ENCODE measurements at places on chromosomes 7 and 10.
A peak's percentile ranks its signal among the peaks of the same experiment; 100 is the strongest.

- DNase-seq, result no peak
Observed at GRCh38 chr10:79238158-79238520, 109.1 kb upstream of the PPIF start.

DNA sequence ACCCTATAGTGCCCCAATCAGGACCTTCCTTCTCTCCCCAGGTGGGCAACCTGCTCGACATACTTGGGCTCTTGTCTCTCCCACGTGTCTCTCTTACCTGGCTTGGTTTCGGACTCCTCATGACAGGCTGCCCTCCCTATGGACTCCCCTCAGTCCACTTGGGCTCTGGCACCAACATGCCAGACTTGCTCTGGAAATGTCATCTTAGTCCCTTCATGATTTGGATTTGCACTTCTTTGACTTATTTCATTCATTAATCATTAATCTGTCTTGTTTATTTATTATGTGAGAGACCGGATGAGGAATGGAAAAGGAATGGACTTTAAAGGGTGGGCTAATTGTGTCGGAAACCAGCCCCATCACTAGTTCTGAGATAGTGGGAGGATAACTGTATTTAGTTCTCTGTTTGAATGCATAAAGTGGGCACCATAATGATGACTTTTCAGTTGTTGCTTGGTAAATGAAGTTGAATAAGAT lies 108.0 kb downstream of the SND1 start:
- DNase-seq, result no peak

GRCh38 chr10:25678666-25679065 lies 255.4 kb upstream of the MYO3A start:
- DNase-seq, result no peak

DNA sequence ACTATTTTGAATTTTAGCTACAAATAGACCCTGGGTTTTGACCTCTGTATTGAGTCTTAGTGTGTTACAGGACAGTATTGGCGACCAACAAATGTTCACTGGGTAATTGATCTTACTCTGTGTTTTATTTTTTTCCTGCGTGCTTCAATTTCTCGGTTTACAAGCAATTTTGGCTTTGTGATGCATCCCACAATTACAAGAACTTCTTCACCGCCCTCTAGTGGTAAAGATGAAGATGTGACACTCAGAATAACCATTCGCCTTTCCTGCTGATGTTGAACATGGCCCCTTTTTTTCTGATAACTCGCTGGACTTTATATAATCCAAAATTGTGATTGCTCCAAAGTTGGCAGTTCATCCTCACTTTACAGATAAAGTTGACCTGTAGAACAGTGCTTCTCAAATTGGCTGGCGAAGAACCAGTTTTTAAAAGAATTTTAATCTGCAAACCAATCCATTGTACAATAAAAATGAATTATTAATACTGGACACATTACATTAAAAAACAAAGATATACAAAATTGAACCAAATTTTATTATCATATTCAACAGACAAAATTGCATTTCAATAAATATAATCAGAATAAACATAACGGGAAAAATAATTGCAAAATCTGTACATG lies 20.2 kb upstream of the SMC3 start:
- peak; percentile 81 for DNase-seq

DNA sequence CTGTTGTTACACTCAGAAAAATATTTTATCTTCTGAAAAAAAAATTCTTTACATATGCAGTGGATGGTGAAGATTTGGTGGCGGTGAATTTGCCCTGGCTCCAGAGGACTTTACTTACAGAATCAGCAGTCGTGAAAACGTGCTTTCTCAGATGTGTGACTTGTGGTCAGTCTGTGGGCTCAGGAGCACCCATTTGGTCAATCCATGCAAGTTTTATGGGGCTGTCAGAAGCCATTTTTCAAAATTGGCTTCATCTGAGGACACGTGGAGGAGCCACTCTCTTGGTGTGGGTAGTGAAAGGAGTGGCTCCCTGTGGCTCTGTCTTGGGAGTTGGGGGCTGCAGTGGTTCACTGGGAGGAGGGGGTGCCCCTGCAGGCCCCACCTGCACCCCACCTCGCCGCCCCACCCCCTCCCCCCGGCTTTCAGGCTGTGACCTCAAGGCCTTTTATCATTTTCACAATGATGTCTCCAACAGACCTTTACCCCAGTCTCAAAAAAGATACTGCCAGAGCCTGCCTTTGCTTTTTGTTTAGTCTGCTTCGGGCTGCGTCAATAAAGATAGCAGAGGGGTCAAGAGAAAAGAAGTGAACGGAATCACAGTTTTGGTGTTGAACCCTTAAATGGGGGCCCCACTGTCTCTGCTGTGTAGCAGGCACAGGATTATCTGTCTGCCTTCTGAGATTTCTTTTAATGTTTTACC lies 137.4 kb downstream of the MGMT start:
- no peak for DNase-seq

- DNase-seq, result no peak
Observed at GRCh38 chr10:121154846-121155245, 303.7 kb downstream of the WDR11 start.

DNA sequence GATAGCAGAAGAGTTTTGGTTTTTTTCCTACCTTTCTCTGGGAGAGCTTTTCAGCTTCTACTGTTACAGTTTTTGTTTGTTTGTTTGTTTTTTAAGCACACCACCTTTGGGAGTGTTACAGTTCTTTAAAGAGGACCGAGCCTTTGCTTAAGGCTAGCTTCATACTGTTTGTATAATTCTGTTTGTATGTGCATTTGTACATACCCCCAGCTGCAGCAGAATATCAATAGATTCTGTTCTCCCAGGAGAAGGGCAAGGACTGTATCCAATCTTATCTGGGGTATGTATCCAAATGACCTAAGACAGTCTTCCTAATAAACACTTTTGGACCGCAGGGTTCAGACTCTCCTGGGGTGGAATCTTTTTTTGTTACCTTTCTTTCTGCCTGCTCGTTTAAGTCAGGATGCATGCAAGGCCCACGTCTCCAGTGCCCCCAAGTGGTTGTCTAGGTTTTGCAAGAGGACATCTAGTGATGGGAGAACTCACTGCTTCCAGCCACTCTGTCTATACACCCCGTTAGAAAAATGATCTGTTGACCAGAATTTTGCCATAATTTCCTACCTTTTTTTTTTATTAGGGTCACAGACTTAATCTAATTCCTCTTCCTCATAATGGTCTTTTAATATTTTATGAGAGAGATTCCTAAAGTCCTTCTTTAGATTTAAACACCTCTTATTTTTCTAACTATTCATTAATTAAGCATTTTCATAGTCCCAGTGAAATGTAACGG lies 23.9 kb downstream of the NRF1 start:
- DNase-seq, result peak; percentile 81

GRCh38 chr7:150876817-150877526 lies 24.7 kb downstream of the AOC1 start:
- DNase-seq, result peak; percentile 65

GRCh38 chr7:36131026-36131425 lies 22.0 kb upstream of the EEPD1 start:
- DNase-seq, result no peak

GRCh38 chr7:92244808-92245486 lies 767 bp downstream of the KRIT1 start:
- DNase-seq, result peak; percentile 39

GRCh38 chr10:97235353-97235752 lies 49.6 kb upstream of the SLIT1 start:
- no peak for DNase-seq

GRCh38 chr10:69567920-69568319 lies 5.3 kb downstream of the NEUROG3 start:
- DNase-seq, result peak; percentile 82

- DNase-seq, result no peak
Observed at GRCh38 chr7:116222501-116222900, 12.2 kb downstream of the TES start.

Measured in GM03348 (cell line).